NCI-H446 treated with DMSO at 0.1 percent for 48 hours (cell line): ENCODE measurements at places on chromosomes 1 and 21.
A peak's percentile ranks its signal among the peaks of the same experiment; 100 is the strongest.

DNA sequence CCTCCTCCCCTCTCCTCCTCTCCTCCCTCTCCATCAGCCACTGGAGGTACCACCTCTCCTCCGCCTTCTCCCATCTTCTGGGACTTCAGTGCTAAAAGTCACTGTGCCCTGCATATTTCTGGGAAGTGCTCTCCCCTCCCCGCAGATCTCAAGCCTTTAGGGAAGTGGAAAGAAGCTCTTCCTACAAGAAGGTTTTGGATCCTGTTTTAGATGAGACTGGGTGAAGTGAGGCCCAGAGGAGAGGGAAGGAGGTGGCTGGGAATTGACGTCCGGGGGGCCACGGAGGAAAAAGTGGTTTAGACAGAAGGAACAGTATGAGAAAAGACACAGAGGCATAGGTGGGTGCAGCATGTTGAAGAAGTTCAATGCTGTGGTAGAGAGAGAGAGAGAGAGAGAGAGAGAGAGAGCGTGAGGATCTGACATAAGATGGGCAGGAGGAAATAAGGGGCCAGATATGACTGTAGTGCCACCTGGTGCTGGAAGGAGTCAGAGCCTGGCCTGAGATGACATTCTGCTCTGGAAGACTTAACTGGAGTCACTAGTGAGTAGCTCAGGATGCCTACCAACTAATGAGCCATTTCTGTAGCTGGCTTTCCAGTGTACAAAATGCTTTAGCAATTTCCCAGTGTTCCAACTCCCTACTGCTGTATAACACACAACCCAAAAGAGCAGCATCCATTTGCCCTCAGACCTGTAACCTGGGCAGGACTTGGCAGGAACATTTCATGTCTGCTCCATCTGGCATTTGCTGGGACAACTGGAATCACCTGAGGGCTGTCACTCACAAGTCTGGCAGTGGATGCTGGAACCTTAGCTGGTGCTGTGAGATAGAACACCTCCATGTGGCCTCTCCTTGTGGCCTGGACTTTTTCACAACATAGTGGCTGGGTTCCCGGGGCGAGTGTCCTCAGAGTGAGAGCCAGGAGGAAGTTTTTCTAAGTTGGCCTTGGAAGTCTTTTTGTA, 16.6 kb upstream of the ZSCAN20 start:
- no peak for DNase-seq

DNA sequence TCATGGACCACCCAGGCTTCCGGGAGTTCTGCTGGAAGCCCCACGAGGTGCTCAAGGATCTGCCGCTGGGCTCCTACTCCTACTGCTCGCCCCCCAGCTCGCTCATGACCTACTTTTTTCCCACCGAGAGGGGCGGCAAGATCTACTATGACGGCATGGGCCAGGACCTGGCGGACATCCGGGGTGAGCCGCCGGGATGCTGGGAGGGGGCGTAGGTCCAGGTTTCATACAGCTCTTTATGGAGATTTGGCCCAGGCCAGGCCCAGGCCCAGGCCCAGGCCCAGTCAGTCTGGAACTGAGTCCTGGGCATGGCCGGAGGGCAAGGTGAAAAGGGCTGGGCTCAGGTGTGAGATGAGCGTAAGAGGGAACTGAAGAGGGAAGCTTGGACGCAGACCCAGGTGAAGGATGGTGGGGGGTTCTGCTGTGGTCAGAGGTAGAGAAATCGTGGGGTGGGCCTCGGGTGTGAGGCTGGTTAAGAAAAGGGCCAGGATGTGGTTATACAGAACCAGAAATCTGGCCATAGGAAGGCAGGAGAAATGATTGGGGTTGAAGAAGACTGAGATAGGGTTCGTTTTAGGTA, 23.0 kb downstream of the DISP3 start:
- no peak for DNase-seq

DNA sequence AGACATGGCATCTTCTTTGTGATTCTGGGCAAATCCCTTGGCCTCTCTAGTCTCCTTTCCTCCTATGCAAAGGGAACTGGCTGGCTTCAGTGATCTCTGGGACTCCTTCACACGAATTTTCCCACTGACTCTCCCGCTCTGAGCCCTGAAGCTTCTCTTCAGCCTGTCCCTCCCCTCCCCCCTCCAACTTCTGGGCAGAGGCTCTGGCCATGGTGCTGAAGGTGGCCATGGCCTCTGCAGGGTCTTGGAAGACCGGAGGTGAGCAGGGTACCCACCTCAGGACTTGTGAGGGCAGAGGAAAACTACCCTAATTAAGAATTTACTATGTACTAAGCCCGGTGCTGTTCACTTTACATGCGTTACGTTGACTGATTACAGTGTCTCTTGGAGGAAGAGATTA, 29.4 kb upstream of the POU3F1 start:
- no peak for DNase-seq

GRCh38 chr1:153774026-153774595, 1.1 kb upstream of the SLC27A3 start:
- no peak for DNase-seq

GRCh38 chr1:190289897-190290296, 187.8 kb downstream of the BRINP3 start:
- no peak for DNase-seq

GRCh38 chr1:175481126-175482070, 262.0 kb downstream of the TNR start:
- DNase-seq: peak; percentile 3

- DNase-seq: no peak
Observed at GRCh38 chr1:230940848-230941247, 37.8 kb downstream of the TTC13 start.

DNA sequence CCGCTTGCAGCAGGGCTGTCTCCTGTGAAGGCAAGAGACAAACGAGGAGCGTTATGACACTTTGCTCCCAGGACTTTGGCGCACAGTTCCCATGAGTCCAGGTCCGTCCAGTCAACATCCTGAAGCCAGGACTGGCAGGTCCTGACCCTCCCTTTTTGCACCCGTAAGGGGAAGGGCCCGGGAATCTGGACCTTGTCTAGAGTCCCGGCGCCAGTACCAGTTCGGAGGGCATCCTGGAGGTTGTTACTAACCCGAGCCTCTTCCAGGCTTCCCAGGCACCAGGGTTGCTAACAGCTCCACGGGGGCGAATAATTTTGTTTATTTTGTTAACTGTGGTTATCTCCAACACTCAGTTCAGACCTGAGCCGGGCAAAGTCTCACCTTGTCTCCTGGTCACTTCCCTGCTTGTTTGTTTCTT, 682 bp upstream of the RWDD3 start:
- no peak for DNase-seq

DNA sequence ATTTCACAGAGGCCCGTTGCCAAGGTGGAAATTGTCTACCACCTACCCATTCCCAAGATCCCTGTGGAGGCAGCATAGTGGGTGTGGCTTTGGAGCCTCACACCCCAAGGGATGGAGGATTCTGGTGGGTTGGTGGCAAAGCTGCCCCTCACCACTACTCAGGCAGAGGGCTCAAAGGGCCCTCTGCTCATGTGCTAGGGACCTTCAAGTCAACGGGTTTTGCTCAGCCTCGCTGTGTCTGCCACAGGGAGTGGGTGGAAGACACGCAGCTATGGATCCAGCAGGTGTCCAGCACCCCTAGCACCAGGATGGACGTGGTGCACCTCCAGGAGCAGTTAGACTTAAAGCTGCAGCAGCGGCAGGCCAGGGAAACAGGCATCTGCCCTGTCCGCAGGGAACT, 2.3 kb downstream of the DNALI1 start:
- no peak for DNase-seq

DNA sequence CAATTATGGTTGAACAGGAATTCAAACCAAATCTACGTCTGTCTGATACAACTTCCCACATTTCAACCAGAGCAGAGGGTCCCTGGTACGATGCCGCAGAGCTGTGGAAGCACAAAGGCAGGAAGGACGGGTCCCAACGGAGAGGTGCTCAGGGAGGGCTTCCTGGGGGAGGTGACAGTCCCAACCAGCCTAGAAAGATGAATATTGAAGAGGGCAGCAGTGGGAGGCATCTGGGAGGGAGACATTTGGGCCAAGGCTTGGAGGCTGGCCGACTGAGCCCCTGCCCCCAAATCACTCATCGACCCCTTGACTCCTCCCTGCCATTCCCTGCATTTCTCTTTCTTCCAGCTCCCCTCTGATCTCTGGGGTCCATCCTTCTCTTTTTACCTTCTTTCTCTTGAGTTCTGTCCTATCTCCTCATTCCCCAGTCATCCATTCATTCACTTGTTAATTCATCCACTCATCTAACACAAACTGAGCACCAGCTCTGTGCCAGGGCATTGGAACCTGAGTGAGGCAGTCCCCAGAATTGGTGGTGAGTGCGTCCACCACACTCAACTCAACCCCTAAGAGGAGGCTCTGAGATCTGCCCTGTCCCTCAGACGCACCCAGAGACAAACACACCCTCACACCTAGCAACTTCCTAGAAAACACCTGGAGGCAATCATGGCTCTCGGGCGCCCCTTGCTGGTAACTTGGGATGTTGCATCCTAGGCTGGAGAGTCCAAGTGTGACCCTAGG, 13.2 kb upstream of the CELA3B start:
- DNase-seq: peak; percentile 12

DNA sequence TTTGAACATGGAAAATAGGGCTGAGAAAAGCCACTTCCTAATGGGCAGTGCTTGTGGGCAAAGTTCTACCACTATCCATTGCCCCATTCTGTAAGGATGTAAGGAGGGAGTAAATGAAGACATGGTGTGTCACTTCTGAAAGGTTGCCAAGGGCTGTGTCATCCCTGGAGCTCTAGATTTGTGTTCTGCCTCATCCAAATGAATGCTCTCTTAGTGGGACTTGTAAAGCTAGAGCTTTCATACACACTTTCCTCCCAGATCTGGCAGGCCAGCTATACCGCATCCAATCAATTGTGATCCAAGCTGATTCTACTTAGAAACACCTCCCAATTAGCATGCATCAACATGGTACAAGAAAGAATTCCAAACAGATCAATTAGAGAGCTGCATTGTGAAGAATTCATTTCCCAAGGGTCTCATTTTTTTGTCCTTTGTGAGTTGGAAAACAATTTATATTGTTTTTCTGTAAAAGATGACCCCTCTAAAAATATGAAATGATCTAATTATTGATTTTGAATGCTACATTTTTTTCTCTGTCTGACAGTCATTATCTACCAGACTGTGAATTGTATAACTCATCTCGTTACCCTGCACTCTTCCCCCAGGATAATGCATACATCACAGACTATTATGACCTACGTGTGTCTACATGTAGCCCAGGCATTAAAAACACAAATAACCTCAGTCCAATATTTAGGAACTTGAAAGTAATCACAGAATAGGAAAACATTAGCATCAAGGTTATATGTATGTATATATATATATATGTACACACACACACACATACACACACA, 117.1 kb upstream of the DUSP10 start:
- DNase-seq: peak; percentile 22

DNA sequence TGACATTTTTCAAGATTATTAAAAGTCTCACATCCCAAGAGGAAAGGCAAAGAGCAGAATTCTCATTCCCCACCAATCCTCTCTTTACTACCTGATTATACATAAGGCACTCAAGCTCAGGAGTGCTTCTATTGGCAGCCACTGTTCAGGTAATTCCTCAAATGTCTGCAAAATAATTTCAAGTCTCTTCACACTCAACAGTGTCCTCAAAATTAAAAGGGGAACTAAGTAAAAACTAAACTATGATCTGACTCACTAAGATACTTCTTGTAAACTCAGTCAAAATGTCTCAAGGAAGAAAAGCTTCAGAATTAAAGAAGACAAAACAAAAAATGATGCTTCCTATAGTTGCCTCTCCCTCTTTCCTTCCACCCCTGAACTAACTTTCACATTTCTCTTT, 135.6 kb downstream of the GPATCH2 start:
- no peak for DNase-seq

GRCh38 chr1:187042538-187042937, 213.8 kb downstream of the PLA2G4A start:
- peak; percentile 78 for DNase-seq

- no peak for DNase-seq
Observed at GRCh38 chr1:156119503-156120209, 5.1 kb downstream of the LMNA start.

- no peak for DNase-seq
Observed at GRCh38 chr1:40389322-40389803, 15.8 kb downstream of the SMAP2 start.

DNA sequence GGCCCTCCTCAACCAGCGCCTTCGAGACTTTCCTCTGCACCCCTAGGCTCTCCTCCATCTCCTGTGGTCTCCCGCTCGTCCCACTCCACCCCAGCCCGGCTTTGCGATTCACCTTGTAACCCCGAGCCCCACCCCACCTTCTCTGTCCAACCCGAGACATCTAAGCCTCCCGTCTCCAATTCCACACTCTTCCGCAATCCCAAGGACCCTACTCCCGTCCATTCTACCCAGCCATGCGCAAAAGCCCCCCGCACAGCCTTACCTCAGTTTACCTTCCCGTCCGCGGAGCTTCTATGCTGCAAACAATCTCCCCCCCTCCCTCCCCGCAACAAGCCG, 174 bp downstream of the SH3BP5L start:
- DNase-seq: no peak

DNA sequence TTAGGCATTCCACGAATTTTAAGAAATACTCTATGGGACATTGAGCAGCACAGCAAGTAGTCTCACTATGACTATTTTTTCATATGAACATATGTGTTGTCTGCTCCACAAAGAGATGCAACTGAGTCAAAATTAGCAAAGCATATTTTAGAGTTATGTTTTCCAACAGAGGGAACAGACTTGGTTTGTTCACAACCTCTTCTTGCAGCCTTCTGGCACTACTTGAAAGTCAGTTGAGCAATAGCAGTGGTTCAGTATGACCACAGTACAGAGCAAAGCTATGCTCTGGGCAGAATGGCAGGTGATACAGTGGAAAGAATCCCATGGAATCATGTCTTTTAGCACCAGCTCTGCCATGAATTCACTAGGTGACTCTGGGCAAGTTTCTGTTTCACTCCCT, 5.2 kb downstream of the CCN1 start:
- DNase-seq: no peak

DNA sequence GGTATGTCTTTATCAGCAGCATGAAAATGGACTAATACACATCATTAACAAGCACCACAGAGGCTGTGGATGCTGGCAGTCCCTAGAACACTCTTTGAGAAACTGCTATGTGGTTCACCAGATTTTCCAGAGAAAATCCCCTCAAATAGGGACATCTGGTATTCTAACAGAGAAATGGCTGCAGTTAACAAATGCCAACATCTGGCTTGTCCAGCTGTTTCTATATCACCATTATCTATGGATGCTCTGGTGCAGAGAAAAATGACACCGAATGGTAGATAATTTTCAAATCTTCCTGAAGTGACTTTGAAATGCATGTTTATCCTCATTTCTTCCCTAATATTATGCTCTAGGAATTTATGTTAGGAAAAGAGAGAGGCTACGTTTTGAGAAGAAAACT, 403.5 kb upstream of the PROX1 start:
- no peak for DNase-seq

GRCh38 chr1:78871249-78871648, 135.3 kb downstream of the ADGRL4 start:
- no peak for DNase-seq
